ENCODE measurements at places on chromosomes 3 and 15.

GRCh38 chr15:85475317-85475701, 94.9 kb downstream of the AKAP13 start:
- no peak for DNase-seq

DNA sequence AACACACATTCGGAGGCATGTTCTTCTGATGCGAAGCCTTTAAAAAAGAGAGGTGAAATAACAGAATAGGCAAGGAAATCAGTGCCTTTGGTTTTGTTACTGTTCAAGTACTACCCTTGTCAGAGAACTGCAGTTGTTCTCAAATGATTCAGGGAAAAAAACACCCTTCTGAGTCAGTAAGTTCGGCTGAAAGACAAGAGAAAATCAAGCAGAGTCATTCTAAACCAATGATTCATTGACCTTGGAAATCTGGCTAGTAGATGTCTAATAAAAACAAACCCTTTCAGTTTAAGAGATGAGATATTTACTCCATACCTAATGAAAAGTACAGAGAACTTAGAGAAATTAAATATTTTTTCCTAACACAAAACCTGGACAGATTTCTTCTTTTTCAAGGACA, 72.7 kb upstream of the ABI3BP start:
- DNase-seq, result no peak

- no peak for DNase-seq
These were observed 127.8 kb upstream of the SMAD3 start for GRCh38 chr15:66937588-66937987.

- no peak for DNase-seq
These were observed 131.9 kb downstream of the EDEM1 start for GRCh38 chr3:5319454-5319853.

DNA sequence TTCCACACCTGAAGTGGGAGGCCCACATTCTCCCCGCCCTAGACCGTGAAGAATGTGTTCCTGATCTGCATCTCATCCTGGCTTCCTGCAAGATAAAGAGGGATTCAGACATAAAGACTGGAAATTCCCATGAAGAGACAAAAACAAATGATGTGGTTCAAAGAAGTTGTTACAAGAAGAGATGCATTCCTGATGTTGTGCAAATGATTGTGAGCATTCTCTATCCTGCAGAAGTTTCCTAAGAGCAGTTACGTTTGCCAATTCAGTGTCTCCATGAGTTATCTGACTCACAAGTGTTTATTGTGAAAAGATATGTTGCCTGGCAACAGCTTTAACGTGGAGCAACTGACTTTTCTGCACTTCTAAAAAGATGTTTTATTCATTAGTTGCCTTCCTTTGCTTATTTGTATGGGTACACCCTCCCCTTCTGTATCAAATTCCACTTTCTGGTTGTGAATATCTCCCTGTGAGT, 107.8 kb downstream of the ZIC4 start:
- DNase-seq, result no peak

- no peak for DNase-seq
These were observed 10.6 kb upstream of the SOX2 start for GRCh38 chr3:181701096-181701495.

DNA sequence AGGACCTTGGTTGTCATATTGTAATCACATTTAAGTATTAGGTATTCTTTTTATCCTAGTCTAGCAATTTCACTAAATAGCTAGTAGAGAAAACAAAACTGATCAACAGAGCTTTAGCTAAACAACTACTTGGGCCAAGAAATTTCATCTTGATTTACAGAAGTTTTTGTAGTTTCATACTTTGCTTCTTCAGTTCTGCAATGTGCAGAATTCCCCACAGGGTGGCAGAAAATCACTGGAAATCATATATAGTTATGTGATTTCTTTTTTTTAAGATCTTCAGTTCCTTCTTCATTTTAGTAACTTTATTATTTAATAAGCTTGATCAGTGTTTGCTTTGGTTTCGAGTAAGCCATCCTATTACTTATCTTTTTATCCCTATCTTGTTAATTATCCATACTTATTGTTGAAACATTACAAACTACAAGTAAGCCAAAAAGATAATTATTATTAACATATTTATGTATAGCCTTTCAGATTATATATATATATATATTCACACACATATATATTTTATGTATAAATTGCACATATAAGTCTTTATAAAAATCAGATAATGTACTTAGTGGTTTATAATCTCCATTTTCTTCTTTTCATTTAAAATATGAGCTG, 2.2 kb upstream of the BNIP2 start:
- peak; percentile 50 for DNase-seq

- DNase-seq, result no peak
These were observed 144.7 kb upstream of the ABHD17C start for GRCh38 chr15:80550219-80550907.

DNA sequence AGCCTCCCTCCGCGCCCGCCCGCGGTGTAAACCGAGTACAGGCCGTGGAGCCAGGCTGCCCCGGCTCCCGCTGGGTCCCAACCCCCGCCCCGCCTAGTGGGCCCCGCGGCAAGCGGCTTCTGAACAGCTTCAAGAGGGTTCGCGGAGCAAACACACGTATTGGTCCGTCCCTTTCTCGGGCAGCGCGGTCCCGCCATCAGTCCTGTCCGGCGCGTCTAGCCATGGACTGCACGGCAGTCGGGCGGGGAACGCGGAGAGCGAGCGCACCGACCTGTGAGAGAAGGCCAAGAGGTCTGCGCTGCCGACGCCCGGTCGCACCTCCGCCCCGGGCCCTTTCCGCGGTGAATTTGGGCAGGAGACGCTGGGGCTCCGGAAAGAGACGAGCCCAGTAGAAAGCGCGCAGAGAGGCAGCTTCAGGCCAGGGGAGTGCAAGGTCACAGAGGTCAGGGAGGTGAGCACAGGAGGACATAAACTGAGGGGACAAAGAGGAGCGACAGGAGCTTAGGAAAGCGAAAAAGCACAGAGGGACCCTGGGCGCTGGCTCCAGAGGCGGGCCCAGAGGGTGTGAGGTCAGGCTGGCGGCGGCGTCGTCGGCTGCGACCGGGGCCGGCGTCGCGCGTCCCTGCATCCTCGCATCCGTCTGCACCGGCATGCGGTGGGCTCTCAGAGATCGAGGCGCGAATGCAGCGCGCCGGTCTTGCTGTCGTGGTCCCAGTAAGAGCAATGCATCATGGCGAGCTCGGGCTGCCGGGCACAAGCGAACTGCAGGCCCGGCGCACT, 1.8 kb downstream of the FOXL2 start:
- no peak for DNase-seq

- DNase-seq, result no peak
These were observed 453.7 kb downstream of the FGF12 start for GRCh38 chr3:192273697-192274010.

DNA sequence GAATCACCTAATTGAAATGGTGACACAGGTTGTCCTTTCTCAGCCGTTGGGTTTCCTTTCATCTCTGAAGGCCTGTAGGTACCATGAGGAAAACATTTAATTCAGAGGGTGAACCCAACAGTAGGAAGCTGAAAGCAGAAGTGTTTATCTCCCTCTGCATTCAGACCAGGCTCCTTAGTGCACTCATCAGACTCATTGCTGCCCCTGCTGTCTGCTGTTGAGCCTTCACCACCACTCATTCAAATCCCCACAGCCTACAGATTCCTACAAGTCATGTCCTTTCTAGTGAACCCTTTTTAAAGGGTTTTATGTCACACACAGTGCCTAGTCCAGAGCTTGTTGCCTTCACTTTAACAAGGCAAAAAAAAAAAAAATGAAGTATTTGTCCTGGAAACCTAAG, 13.4 kb downstream of the WDR48 start:
- peak; percentile 36 for DNase-seq

DNA sequence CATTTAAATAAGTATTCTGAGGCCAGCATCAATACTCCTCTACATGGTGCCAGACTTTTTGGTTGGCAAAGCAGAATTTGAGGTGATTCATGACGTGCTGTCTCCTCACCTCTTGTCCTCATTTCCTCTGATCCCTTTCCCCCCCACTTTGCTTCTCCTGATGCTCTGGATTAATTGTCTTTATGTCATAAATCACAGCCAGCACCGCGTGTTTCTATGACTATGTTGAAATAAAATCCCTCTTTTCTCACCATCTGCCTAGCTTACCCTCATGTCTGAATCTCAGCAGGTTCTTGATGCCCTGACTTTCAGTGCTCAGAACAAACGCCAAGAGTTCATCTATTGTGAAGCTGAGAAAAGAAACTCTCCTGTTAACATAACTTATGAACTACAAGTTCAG, 19.7 kb upstream of the PTPRG start:
- DNase-seq, result no peak

DNA sequence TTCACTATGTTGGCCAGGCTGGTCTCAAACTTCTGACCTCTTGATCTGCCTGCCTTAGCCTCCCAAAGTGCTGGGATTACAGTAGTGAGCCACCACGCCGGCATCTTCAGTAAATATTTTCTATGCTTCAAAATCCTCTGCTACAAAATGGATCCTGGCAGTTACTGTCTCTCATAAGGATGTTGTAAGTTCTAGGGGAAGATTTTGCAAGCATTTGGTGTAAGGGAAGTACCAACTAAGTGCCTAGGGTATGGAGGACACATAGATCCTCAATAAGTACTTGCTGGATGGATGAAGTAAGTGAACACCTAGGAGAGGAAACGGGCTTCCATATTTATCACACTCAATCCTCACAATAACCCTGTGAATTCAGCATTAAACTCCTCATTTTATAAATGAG, 6.6 kb downstream of the TM4SF4 start:
- DNase-seq, result no peak

DNA sequence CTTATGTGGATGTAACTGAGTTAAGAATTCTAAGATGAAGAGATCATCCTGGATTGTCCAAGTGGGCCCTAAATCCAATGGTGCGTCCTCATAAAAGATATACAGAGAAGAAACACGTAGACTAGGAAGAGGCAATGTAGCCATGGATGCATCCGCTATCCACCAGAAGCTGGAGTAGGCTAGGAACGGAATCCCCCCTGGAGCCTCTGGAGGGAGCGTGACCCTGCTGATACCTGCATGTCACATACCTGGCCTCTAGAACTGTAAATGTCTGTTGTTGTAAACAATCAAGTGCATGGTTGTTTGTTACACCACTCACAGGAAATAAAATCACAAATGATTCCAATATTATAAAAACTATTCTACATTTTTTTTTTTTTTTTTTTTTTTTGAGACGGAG, 254.5 kb upstream of the RORA start:
- DNase-seq, result no peak

DNA sequence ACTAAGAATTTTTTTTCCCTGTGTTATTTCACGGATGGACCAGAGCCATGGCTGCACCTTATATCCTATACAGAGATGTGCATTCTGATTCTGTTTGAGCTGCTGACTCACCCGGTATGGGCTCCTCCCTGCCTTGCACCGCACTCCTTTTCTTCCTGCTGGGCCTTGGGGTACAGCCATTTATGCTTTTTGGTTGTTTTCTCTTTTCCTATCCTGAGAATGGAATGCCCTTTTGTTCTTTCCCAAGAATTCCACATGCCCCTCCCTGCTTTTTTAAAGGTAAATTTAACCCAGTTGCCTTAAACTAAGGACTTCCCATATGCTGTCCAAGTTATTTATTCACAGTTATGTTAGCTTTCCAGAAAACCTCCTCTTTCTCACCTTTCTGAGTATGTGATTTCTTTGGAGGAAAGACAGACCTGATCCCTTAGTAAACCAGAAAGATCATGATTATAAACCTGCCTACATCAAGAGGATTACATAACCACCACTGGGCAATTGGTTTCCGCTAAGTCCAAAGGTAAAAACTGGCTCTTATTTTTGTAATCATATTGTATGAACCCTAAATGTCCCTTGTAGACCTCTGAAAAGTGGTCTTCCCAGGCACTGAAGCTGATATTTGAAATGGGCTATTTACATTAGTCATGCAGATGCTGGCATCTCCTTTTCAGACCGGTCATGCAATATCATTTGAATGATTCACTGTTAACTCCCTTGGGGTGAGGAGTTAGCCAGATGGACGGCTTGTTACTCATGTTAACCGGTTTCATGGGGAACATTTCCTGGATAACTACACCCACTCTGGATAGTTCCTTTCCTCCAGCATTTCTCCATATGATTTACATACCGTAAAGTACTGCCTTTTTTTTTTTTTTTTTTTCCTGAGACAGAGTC, 45.5 kb downstream of the TMOD3 start:
- no peak for DNase-seq

- DNase-seq, result no peak
These were observed 922.9 kb downstream of the SI start for GRCh38 chr3:164155400-164155799.

GRCh38 chr15:73369154-73369694, 466 bp upstream of the HCN4 start:
- no peak for DNase-seq

- DNase-seq, result no peak
These were observed 636.2 kb downstream of the NAALADL2 start for GRCh38 chr3:175495331-175495730.

DNA sequence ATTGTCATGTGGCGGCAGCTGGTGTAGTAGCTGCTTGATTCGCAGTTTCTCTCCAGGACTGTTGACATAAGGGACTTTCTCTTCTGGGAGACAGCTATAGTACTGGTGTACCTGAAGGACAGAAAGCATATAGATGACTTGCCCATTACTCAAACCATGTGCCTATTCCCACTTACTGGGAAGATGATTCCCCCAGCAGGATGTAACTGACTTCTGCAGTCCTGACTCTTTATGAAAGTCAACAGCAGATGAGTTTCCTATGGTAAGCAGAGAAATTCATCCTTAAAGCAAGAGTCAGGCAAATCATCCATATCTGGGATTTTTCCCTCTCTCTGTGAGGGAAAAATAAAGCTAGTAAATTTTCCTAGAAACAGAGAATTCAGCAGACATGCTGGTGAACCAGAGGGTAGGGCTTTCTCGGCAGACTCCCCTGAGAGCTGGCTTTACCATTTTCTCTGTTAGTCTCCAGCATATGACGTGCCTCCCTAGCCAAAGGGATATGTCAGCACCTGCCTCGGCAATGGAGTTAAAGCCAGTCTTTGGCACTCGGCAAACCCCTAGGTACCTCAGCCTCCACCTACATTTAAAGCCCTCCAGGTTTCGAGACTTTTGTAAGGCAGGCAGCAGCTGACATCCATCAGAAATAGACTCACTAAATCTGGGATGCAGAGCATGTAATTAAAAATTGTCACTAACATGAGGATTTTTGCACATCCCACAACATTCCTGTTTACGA, 62.1 kb downstream of the PRICKLE2 start:
- no peak for DNase-seq

DNA sequence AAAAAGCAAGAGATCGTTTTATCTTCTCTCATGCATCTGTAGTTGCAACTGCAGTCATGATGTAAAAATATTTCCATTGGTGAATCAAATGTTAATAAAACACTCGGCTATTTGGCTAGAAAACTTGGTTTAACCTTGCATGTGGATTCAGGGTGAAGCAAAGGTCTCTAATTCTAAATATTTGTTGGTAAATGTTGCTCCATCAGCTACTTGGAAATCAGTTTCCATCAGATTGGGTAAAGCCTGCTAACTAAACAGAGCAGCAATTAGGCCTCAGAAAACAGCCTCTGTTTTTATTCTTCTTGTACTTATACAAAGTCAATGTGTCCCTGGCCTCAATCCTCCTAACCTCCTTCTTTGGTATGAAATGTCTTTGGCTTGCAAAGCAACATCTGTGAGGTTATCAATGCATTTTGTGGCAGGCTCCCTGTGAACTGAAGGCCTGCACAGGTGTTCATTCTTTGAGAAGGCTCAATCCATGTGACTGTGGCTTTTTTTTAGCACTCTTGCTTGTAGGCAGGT, 312.3 kb downstream of the WDR72 start:
- DNase-seq, result no peak
